ENCODE measurements at places on chromosomes 1 and 21.

- DNase-seq = peak; percentile 72
Measured at GRCh38 chr1:246681900-246682895, 42.0 kb upstream of the SCCPDH start.

GRCh38 chr1:231757101-231757404, 130.5 kb downstream of the DISC1 start:
- no peak for DNase-seq

DNA sequence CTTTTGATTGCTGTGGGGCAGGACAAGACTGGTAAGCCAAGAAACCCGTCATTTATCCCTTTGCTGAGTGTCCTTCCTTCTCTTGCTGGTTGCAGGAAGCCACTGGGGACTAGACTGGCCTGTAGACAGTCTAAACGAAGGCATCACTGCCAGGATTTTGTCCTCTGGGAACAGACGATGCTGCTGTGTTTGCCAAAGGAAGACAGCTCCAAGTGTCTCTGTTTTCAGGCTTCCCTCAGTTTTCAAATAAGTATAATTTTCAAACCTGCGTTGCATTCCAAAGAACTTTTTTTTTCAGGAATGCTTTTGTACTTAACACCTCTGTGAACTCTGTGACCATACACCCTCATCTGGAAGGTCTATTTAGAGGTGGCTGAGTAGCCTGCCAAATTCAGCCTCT, 269.4 kb downstream of the HLX start:
- no peak for DNase-seq

DNA sequence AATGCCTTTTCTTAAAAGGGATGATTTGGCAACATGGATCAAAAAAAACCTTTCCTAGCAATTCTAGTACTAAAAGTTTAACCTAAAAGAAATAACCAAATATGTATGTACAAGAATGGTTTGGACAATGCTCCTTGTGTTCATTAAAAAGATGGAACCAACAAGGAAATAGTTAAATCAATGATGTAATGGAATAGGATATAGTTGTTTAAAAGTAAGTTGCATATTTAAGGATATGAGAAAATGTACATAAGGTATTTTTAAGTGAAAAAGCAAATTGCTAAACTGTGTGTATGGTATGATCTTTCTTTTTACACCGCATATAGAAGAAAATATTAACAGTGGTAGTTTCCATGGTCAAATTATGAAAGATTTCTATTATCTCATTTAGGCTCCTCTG, 12.1 kb downstream of the SLC30A10 start:
- no peak for DNase-seq
